ENCODE measurements at places on chromosomes 16 and 17.

DNA sequence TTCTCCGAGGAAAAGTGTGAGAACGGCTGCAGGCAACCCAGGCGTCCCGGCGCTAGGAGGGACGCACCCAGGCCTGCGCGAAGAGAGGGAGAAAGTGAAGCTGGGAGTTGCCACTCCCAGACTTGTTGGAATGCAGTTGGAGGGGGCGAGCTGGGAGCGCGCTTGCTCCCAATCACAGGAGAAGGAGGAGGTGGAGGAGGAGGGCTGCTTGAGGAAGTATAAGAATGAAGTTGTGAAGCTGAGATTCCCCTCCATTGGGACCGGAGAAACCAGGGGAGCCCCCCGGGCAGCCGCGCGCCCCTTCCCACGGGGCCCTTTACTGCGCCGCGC lies at the start of gene ERBB2:
ERBB2 (plus strand) TSS at position 247 of the 330 bp plus-strand sequence. CDS start 175 bp downstream, outside the sequence.
- DNase-seq: no peak

DNA sequence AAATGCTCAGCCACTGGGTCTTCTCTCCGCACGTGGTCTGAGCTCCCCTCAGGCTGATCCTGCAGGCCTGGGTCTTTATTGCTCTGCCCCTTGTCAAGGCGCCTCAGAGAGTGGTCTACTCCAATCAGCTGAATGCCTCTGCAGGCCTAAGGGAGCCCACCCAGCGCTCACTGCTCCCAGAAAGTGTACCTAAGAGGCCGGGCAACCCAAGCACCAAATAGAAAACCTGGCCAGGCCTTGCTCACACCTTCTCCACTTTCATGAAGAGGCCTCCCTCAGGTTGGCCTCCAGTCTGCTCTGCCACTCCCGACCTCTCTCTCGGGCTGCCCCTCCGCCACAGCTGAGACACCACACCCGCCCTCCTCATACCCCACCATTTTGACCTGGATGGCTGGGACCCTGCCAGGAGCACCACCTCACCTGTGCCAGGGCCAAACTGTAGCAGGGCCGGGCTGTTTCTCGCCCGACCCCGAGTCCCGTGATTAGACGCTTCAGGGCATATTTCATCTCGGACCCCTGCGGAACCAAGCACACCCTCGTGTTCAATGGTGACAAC lies 665 bp downstream of the MYBBP1A start:
- DNase-seq: no peak

DNA sequence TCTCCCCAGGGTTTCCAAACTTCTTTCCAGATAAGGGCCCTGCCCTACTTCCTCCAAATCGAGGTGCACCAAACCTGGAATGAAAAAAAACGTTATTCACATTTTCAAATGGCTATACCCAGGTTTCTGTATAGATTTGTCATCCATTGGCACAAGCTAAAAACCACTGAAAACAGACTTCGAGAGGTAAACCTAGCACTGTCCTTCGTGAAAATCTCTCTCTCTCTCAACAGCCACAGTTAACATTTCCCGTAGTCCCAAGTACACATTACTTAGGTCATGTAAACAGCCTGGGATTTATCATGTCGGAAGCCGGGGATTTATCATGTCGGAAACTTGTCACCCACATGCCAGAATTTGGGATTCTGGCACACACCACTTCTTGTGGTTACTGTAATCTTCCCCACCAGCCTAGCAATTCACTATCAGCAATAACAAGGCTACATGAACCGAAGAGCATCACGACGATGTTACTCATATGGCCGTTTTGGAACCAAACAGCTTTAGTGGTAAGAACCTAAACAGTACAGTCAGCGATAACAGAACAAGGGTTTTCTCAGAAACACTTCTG lies 1.2 kb downstream of the DDX5 start:
- no peak for DNase-seq

DNA sequence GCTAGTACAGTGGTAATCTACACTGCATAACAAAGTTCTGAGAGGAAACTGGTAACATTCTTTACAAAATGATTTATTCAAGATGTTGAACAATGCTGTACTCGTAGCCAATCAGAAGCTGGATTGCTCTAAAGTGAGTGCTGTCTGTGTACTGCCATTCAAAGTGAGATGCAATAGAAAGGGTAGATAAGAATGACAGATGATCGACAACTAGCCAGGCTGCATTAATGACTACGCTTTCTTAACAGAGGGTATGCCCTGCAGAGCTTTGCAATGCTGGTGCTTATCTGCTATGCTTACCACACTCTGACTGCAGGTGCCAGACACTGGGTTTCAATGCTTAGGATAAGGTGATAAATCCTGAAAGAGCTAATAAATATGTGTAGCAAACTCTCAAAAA lies 46.1 kb upstream of the SLC25A19 start:
- DNase-seq: no peak

DNA sequence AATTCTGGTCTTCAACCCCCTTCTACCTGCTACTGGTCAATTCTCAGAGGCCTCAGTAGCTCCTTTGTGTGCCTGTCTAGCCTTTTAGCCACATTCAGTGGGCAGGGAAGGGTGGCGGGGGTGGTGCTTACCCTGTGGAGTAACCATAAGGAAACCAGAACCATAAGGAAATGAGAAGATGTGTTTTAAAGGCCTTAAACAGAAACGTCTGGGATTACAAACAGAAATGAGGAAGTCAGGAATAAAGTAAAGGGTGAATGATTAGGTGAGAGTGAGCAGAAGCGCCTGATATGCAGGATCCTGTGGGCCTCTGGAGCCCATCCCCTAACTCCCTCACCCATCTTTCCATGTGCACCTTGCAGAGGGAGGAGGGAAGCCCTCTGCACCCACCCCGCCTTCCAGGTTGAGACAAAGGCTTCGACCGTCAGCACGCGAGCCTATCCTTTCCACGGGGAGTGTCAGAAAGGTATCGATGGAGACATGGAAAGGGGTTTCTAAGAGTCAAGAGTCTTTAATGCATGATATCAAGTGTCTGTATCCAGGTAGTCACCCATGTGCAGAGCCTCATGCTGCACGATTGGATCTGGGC lies 20.4 kb downstream of the KIAA0513 start:
- DNase-seq: no peak

- DNase-seq: no peak
Observed at GRCh38 chr17:18198530-18198929, 14.9 kb downstream of the ALKBH5 start.

GRCh38 chr17:59892251-59892923 lies 356 bp downstream of the TUBD1 start:
- DNase-seq: no peak

GRCh38 chr17:17935321-17936271 lies 36.6 kb downstream of the TOM1L2 start:
- no peak for DNase-seq

DNA sequence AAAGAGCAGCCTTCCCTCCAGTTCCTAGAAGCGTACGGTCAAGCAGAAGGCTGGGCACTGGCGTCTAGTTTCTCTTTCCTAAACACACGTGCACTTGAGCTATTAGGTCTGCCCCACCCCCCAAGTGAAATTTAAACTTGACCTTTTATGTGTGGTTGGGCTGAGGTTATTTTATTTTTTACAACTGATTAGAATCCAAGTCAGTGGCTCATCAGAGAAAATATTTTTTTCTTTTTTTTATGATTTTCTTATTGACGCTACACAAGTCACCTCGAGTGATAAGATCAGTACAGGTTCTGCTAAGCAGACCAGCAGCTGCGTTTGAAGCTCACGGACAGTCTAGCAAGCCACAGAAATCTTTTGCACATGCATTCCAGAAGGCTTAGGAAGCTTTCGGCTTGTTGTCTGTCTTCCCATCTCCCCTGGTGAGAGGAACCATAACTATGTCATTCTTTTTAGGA lies 95.1 kb downstream of the ZFHX3 start:
- no peak for DNase-seq

DNA sequence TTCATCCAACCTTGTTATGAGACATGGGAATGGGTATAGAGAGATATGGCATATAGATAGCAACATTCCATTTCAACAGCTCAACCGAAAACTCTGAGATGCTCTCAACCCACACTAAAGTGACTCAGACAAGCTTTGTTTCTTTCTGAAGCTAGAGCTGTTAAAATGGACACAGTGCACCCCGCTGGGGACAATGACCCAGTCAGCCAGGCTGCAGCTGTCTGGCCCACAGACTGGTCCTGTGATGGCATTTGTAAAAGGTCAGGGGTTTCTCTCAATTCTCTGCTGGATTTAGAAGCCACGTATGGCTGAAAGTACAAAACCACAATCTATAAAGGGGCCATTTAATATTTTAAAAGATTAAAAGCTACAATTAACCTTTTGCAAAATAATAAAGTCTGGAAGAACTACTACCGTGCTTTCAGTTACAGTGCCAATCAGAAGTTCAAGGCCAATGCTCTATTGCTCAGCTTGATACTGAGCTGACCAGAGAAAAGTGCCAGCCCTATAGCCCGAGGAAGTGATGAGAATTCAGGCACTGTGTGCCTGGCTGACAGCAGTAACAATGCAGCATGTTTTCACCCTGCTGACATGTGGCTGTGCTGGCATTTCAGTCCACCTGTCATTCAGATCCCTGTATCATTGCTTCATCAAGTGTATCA lies 60.2 kb downstream of the TEX2 start:
- DNase-seq: no peak

- no peak for DNase-seq
Observed at GRCh38 chr17:78046923-78047322, 81.6 kb downstream of the TMC6 start.

DNA sequence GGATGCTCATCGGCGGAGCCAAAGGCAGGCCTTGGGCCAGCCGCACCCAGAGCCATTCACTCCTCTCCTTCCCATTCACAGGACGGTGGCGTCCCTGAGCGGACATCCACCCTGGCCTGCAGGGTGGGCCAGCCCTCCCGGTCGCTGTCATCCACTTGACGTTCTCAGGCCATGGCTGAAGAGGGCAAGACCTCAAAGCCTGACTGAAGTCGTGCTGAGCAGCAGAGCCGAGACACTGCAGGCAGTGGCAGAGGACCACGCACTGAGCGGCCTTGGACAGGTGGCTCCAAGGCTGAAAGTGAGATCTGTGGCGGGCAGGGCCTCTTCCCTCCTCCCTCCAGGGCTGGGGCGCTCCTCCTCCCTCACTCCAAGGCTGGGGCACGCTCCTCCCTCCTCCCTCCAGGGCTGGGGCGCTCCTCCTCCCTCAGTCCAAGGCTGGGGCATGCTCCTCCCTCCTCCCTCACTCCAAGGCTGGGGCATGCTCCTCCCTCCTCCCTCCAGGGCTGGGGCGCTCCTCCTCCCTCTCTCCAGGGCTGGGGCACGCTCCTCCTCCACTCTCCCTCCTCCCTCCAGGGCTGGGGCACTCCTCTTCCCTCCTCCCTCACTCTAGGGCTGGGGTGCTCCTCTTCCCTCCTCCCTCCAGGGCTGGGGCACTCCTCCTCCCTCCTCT lies 24.1 kb downstream of the GNPTG start:
- no peak for DNase-seq

GRCh38 chr17:66381701-66382362 lies 79.4 kb downstream of the PRKCA start:
- no peak for DNase-seq

DNA sequence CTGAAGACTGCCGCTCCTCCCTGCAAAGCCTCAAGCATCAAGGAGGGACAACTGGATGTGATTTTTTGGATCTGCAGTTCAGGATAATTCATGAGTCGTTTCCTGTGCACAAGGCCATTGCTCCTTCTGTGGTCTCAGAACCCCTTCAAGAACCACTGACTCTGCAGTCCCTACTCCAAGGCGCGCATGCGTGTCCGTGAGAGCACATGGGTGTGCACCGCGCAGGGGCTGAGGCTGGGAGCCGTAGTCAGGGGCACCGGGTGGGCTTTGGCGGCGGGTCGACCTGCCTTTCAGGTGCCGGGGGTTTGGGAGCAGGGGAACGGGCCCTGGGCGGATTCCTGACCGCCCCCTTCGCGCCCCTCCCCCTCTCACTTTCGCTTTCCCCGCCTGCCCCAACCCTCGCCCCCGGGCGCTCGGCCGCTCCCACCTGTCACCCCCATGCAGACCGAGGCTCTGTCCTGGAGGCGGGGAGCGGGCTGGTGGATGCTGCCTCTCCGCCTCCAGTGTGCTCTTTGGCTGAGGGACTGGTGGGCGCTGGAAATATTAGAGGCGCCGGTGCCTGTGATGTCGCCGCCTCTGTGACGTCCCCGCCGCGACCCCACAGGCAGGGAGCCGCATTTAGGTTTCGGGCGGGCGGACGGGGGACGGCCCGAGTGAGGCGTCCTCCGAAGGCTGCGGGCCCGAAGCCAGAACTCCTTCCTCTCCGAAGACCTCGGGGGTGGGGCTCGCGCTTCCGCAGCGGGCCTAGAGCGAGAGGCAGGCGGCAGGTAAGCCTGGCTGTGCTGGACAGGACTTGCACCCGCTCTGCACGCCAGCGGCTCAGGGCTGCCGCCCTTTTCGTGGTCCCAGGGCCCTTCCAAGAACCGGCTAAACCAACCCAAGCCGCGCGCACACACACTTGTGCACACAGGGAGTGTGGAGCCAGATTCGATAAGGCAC lies at the start of gene SPATA32:
SPATA32 (minus strand) TSS at position 518 of the 939 bp plus-strand sequence; CDS start at position 440, 78 bp downstream.
- no peak for DNase-seq

DNA sequence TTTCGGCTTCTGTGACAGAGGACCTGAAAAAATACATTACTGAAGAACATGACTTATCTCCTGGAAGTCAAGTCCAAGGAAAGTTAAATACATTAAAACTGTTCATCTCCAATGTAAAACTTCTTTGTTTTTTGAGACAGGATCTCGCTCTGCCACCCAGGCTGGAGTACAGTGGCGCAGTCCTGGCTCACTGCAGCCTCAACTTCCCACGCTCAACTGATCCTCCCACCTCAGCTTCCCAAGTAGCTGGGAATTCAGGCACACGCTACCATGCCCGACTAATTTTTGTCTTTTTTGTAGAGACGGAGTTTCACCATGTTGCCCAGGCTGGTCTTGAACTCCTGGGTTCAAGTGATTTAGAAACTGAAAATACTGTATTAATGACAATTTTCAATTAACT lies 9.7 kb upstream of the TERB1 start:
- no peak for DNase-seq

GRCh38 chr17:18327093-18327492 lies 12.0 kb downstream of the SMCR8 start:
- DNase-seq: no peak

DNA sequence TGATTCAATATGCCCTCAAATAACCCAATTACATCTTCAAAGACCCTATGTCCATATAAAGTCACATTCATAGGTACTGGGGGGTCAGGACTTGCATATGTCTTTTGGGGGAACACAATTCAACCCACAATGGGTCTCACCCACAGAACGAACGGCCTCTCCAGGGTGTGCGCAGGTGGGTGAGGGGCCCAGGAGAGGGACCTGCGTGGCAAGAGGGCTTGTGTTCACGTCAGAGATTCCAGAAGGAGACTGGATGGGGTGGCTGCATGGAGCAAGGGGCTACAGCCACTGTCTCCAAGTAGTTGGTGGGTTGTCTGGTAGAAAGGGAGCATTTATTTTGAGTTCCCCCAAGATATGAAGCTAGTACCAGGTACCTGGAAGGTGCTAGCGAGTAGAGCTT lies 212.2 kb downstream of the SEC14L1 start:
- peak; percentile 63 for DNase-seq

GRCh38 chr17:43572368-43572980 lies 26.3 kb upstream of the ETV4 start:
- DNase-seq: no peak

DNA sequence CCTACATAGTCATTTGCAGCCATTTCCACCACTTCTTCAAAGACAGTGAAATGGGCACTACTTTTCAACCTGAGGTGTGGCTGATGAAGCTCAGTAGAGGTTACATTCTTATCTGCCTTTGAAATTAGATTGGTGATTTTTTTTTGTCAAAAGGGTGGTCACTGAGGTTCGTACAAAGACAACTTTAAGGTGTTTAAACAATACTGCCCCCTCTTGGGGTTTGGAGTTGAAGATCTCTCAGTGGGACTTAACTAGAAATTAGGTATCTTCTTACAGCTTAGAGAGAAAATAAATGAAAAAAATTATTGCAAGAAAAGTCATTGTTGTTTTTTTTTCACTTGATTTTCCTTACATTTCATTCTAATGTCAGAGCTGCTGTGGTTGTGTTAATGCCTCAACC lies 713.2 kb downstream of the CDH11 start:
- DNase-seq: no peak

Measured in coronary artery (tissue), 2 donors.